ENCODE measurements at places on chromosomes 13 and 19.

DNA sequence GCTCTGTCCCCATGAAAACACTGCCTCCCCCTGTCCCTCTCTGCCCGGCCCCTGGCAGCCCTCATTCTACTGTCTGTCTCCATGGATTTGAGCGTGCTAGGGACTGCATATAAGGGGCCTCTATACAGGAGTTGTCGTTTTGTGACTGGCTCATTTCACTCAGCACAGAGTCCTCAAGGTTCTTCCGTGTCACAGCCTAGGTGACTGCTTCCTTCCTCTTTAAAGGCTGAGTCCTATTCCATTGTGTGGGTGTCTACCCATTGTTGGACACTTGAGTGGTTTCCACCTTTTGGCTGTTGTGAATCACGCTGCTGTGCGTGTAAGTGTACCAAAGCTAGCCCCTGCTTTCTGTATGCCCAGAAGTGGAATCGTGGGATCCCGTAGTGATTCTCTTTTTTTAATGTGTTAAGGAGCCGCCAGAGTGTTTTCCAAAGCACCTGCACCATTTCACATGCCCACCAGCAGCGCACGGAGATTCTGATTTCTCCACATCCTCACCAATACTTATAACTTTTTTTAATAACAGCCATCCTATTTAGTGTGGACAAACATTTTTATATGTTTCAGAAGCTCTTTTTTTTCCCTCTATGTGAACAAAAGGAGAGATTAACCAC is 116.7 kb downstream of the COL4A2 start:
- no peak for DNase-seq

GRCh38 chr19:46824890-46825730 is 25.5 kb downstream of the AP2S1 start:
- DNase-seq: no peak

DNA sequence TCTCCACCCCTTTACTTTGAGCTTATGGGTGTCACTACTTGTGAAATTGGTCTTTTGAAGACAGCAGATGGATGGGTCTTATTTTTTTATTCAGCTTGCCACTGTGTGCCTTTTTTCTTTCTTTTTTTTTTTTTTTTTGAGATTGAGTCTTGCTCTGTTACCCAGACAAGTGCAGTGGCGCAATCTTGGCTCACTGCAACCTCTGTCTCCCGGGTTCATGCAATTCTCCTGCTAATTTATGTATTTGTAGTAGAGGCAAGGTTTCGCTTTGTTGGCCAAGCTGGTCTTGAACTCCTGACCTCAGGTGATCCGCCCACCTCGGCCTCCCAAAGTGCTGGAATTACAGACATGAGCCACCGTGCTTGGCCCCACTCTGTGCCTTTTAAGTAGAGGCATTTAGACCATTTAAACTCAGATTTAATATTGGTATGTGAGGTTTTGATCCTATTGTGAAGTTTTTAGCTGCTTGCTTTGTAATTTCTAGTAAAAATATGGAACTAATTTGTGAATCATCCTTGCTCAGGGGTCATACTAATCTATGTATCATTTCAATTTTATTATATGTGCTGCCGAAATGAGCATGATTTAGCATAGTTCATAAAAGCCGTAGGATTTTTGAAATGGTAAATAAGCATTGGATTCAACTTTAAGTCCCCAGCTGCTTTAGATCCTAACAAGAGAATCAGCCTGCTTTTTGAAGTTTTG is 584.5 kb downstream of the SLITRK1 start:
- DNase-seq: no peak

- no peak for DNase-seq
These were observed 418.0 kb downstream of the NDFIP2 start for GRCh38 chr13:79898996-79899395.

- DNase-seq: no peak
These were observed 319.7 kb downstream of the KCNRG start for GRCh38 chr13:50334944-50335343.

DNA sequence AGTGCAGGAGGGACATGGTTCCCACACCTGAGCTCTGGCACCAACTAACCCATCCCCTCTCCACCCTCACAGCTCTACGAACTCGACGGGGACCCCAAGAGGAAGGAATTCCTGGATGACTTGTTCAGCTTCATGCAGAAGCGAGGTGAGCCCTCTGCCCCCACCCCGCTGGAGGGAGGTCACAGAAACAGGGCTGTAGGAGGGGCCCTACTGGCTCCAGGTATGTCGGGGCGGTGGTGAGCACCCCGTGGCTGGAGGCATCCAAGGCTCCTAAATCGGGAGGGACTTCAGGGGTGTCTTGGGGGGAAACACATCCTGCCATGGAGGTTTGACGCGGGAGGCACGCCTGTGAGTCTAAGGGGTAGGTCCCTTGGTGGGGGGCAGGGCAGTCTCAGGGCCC is 24.1 kb upstream of the WDR18 start:
- DNase-seq: no peak

- DNase-seq: no peak
These were observed 15.3 kb upstream of the GJB6 start for GRCh38 chr13:20247403-20247802.

DNA sequence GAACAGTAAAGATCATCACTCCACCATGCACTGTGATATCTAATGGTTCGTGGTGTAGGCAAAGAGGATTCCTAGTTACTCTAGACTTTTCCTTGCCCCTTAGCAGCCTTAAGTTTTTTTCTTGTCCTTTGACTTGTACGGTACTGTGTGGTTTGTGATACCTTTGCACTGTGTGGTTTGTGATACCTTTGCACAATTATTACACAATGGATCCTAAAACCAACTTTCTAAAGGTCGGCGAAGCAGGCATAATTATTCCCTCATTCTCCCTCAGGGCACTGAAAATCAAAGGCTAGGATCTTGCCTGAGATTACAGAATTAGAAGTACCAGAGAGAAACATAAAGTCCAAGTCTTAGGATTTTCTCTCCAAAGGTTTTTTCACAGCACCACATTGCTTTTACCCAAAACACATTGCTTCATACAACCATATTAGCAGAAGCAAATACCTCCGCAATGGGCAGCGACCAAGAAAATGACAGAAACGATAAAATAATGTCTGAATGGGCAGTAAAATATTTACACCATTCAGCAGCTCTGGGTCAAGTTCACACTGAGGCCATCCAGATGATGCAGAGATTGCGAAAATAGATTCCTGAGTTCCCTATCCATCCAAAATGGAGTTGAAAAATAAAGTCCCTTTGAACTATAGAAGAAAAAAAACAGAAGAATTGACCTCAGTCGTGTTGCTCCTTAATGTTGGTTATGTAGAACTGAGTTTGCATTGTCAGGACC is 106.4 kb downstream of the FGF14 start:
- DNase-seq: no peak

DNA sequence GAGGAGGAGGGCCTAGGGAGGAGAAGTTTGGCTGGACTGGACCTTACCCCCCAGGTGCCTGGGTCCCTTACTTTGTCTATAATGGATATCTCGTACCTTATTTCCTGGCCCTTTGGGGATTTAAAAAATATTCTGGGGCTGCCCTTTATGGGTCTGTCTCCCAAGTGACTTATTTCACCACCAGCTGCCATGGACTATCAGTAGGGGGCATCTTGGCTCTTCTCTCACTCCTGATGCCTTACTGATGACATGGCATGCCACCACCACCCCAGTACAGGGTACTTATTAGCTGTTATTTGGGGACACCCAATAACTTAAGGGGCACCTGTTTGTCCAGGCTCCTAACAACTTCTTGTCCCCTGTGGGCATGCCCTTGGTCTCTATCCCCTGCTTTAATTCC is 38.0 kb downstream of the NFIX start:
- no peak for DNase-seq

DNA sequence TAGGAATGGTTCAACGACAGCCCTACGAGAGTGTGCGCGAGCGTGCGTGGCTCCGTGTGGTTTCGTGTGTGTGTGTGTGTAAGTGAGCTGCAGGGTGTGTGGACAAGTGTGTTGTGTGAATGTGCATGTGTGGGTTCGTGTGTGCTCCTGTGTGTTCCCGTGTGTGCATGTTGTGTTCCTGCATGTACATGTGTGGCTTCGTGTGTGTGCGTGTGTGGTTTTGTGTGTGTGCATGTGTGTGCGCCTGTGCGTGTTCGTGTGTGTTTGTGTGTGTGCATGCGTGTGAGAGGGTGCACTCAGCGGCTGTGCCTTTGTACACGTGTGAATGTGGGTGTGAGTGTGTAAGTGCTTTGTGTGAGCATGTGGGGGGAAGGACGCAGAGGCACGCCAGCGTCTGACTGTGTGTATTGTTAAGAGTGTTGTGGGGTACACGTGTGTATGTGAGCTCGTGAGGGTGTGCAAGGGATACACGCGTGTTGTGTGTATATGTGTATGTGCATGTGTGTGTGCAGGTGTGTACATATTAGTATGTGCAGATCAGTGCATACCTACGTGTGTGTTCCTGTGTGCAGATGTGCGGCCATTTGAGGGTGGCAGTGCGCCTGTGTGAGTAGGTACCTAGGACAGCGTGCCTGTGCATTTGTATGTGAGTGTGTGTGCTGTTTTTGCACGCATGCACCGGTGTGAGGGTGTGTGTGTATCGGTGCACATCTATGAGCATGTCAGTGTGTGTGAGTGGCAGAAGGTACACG is 24.3 kb upstream of the ONECUT3 start:
- no peak for DNase-seq

All from effector CD4-positive, alpha-beta T cell (primary cell).